ENCODE measurements at places on chromosomes 3 and 15.
A peak's percentile ranks its signal among the peaks of the same experiment; 100 is the strongest.

DNA sequence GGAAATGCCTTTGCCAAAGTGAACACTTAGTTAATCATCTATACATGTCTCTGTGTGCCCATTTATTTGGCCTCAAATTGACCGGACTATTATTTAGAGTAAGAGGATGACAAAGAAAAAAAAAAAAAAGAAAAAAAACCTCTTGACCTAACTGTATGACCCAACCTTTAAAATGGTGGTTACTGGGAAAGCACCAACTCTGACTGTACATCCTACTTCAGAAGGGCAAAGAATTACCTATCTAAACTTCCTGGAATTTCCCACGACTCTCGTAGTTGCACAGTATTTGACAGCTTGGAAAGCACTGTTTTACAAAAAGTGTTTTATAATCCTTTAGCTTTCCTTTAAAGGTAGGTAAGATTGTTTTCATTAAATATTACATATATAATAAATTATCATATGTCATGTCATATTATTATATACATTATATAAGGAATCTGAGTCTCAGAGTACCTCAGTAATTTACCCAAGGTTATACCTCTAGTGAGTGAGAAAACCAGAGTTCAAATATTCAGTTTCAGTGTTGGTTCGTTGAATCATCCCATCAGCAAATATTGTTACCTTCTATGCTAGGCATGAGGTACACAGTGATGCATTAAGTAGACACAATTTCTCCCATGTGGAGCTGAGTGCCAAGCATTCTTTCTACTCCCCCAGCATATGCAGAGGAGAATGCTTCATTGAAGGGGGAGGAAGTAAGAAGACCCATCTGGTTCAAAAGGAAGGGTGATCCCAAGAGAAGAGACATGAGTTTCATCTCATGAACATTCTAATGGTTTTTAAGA lies 5.0 kb downstream of the BCL2A1 start:
- DNase-seq = no peak

GRCh38 chr3:159829056-159829455 lies 159.6 kb upstream of the IL12A start:
- no peak for DNase-seq

- no peak for DNase-seq
These were observed 109.6 kb upstream of the PHLDB2 start for GRCh38 chr3:111749171-111750170.

- no peak for DNase-seq
These were observed 88.8 kb upstream of the PLXND1 start for GRCh38 chr3:129695230-129695629.

GRCh38 chr3:100329800-100330489 lies 4.6 kb upstream of the NIT2 start:
- no peak for DNase-seq

DNA sequence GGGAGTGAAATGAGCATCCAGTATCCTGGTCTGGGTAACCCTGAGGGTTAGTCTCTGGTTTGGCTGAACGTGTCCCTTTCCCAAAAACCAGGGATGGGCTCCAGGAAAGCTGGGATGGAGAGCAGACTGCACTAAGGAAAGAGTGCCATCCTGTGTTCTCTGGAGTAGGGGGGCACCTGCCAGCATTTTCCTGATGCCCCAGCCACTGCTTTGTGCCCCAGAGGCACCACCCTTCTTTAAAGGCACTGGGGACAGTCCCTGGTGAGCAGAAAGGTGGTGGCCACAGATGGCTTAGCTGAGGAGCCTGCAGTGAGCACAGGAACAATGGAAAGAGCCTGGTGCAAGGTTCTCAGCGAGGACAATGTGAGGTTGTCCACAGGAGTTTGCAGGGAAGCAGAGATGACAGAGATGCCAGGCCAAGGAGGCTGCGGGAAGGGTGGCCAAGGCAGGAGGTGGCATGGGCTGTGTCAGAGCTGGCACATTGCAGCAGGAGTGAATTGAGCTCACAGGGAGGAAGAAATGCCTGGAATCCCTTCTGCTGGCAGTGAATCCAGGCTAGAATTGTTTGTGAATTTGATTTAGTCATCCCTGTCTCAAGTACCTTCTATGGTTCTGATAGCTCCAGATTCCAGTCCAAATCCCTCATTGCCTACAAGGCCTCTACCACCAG lies 39.9 kb downstream of the AMOTL2 start:
- no peak for DNase-seq

DNA sequence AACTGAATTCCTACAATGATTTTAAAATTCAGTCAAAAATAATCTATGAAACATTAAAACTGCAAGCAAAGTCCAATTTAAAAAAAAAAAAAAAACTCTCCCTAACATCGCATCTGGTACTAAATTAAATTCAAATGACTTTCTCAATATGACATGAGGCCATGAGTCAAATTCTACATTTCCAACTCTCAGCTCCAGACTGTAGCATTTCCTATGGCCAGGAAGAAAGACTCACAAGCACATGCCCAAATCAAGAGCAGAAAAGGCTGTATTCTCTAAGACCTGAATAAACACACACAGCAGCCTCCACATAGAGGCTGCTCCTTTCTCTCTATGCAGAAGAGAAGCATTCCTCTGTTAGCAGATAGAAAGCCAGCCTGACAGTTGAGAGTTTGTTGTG lies 729.2 kb downstream of the ROBO1 start:
- DNase-seq = no peak

DNA sequence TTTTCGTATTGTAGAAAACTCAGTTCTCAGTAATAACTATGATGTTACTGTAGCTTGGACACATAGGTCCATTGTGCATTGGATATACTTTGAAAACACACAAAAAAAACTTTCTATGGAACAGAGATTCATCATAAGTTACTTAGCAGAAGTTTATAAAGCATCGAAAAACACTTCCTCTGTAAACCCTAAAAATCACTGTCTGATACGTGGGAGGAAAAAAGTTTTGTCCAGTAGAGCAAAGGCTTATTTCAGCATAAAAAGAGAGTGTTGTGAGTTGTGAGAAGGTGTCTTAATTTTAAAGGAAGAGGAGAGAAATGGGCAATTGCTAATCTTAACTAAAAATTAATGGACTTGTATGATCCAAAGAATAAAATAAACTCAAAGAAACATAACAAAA lies 64.8 kb downstream of the OSTN start:
- no peak for DNase-seq

- no peak for DNase-seq
These were observed 400.7 kb upstream of the TPM1 start for GRCh38 chr15:62641825-62642224.

DNA sequence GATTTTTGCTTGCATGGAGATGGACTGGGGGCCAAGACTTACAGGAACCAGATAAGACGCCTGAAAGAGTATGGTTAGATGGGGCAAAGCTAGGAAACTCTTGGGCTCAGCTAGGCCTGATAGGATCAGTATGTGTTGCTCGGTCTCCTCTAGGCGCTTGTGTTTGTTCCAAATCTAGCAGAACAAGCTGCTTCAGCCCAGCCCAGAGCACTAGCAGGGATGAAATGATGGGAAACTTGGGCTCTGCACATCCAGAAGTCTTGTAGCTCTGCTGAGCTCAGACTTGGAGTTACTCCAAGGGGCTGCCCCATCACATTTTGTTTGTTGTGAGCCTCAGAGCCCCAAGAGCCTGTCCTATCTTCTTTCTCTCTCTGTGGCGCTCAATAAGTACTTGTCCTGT lies 34.7 kb downstream of the FOXL2 start:
- no peak for DNase-seq

- no peak for DNase-seq
These were observed 1.8 kb downstream of the GSK3B start for GRCh38 chr3:120092474-120092873.

- peak; percentile 43 for DNase-seq
These were observed at the start of gene PROS1 for GRCh38 chr3:93973131-93974126. PROS1 (minus strand) TSS chr3:93973896; CDS start chr3:93973749, 147 bp downstream.
